NCI-H446 treated with DMSO at 0.1 percent for 48 hours (cell line): ENCODE measurements at places on chromosomes 2 and 18.

DNA sequence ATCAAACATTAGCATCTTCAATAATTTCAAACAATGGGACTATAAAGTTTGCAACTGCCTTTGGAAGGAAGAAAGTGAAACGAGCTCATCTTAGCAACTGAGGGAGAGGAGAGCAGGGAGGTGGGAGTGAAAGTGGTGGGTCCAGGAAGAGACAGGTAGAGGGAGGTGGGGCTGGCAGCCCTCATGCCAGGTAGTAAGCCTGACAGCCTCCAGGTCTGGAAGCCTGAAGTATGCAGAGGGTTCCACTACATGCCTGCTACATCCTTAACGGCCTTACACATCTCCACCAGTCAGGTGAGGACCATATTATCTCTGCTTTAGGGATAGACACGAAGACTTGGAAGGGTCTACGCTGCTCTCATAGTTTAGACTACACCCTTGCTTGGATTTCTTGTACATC lies 201.1 kb upstream of the TWIST2 start:
- DNase-seq, result no peak

DNA sequence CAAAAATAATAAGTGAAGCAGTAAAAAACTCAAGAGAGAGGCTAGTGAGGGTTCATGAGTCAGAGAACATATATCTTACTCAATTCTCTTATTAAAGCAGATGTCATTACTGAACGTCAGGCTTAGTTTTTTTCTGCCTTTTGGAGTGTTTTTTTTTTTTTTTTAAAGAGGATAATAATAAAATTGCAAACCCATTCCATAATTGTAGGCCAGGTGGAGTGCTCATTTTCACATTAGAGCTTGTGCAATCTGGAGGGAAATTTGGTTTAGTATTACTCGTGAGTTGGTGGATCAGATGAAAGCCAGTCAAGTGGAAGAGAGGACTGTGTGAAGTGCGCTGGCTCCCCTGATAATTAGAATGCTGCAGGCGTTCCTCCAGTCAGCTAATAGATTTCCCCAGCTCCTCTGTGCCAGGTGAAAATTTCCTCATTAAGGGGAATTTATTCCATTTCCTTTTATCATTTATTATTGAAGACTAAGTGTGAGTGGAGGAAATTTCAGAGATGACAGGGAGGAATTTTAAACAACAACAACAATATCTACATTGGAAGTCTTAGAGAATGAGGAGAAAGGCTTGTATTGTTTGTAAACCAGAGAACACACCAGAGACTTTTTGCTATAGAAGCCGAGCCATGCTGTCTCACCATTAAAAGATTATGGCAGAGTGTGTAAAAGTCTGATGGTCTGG lies 74.6 kb downstream of the CPS1 start:
- no peak for DNase-seq

DNA sequence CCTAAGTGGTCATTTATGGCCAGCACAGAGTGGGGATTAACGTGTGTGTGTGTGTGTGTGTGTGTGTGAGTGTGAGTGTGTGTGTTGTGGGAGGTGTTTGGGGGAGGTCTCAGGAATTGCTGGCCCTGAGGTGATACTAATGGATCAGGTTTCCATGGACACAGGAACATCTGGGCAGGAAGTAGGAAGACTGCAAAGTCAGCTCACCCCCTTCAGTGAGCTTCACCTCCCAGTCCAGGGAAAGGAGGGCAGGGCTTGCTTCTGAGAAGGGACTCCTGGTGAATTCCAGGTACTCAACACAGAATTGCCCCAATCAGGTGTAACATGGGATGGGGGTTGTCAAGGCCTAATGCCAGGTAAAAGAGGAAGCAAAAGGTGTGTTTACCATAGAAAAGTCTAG lies 30.3 kb upstream of the IL1R1 start:
- no peak for DNase-seq

DNA sequence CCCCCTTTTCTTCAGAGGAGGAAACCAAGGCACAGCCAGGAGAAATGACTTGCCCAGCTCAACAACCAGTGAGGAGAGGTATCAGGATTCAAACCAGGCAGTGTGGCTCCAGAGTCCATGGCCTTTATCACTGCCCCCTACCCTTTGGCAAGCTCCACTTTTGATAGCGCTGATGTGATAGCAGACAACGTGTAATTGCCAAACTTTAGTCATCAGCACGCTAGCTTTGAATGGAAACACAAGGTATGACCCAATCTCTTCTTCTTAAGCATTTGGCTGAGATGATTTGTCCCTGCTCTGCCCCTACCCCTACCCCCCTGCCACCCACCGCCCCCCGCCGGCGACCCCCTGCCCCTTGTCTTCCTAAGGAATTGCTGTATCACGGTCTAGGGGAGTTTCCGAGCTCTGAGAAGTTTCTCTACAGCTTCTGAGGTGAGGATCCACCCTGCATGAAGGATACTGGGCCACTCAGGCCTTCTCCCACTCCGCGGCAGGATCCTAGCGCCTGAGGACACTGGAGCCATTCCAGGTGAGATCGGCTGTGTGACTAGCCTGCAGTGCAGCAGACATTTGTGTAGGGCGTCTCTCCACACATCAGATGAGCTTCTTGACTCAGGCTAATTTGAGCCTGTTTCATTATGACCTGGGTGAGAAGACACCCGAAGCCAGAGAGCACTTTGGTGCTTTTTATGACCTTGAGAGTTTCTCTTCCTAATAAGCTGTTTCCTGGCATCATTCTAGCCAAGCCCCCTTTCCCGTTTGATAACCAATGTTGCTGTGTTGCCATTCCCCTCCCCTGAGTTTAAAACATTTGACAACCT lies 75.1 kb upstream of the MAP4K4 start:
- DNase-seq, result no peak
